Hypothalamus (tissue), 51 donors: ENCODE measurements at places on chromosomes 13 and 19.
A peak's percentile ranks its signal among the peaks of the same experiment; 100 is the strongest.

- no peak for DNase-seq
Measured at GRCh38 chr19:15328312-15328711, 4.0 kb downstream of the BRD4 start.

DNA sequence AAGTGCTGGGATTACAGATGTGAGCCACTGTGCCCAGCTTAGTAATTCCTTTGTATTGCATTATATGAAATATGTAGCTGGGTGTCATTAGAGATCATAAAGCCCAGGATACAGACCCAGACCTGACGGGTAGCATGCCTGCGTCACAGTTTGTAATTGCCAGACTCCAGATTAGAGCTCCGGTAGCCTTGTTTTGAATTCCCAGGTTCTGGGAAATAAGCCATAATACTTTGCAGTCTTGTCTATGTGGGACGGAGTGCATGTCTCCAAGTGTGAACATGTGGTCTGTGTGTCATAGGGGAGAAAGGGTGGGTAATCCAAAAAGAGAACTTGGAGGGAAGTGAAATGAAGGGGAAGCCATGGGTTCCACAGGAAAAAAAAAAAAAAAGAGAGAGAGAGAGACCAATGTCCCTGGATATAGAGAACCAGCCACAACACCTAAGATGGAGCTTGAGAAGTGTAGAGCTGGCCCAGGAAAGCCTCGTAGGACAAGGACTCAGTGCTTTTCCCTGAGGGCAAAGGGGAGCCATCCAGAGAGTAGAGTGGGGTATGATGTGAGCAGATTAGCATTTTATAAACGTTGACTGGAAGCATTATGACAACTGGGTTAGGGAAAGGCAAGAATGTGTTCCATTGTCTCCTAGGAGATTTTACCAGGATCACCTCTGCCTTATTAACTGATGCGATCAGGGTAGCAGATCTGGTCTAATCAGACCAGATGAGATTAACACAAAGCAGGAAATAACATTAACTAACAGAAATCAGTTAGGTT is 2.6 kb downstream of the ZSCAN4 start:
- no peak for DNase-seq

DNA sequence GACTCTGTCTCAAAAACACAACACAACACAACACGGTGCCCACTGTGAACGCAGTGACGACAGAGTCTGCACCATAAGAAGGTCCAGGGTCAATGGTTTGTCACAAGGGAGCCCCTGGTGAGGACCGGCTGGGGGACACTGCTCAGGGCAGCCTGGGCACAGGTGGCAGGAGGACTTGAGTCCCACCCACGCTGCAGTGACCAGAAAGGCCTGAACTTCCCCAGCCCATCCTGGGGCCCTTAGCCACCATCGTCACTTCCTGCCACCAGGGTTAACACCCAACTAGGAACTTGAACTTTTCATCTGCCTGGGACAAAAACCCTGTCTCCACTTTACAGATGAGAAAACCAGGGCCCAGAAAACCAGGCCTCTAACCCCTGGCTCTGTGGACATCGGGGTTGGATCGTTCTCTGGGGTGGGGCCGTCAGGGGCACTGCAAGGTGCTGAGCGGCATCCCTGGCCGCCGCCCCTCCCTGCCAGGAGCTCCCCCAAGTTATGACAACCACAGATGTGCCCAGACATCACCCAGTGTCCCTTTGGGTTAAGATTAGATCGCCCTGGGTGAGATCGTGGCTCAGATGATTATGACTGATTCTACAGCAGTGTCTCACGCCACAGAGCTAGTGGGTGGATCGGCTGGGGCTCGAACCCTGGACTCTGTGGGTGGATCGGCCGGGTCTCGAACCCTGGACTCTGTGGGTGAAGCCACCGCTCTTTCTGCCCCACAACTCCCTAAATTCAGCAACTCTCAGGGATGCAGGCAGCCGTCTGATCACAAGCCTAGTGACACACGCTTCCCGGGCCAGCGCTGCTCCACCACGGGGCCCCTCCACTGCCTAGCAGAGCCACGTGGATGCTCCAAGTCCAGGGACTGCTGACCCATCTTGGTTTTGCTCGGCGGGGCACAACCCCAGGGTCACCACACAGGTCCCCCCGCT is 14.0 kb downstream of the MOB3A start:
- DNase-seq: no peak

- DNase-seq: no peak
Measured at GRCh38 chr13:99681695-99682094, 180.4 kb downstream of the TM9SF2 start.

- no peak for DNase-seq
Measured at GRCh38 chr19:55602104-55603001, 2.3 kb downstream of the ZNF524 start.

- no peak for DNase-seq
Measured at GRCh38 chr13:60969656-60970055, 446.0 kb downstream of the PCDH20 start.

GRCh38 chr19:54312436-54313377 is at the start of gene LILRA5:
LILRA5 (minus strand) TSS chr19:54313166; CDS start chr19:54313019, 147 bp downstream.
- DNase-seq: no peak

GRCh38 chr13:39881887-39882286 is 226.4 kb downstream of the COG6 start:
- no peak for DNase-seq

GRCh38 chr13:48775804-48776203 is 122.1 kb downstream of the CYSLTR2 start:
- no peak for DNase-seq

DNA sequence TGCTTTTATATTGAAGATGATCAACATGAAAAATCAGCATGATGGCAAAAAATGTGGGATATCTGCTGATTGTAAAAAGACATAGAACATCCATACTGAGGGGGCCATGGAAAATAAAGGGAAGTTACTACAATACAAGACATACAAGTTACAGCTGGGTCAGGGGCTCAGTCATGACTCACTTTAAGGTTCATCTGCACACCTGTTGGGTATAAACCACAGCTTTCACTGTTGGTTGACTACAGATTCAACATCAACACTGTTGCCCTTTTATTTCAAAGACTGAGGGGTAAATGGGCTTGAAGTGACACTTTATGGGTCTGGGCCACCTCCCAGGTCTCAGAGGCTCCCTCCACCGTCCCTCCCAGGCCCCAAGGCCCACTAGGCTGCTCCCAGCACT is 98.1 kb upstream of the IRS2 start:
- DNase-seq: no peak

- DNase-seq: no peak
Measured at GRCh38 chr13:39811051-39811450, 155.6 kb downstream of the COG6 start.

GRCh38 chr19:16094360-16095070 is 17.2 kb upstream of the RAB8A start:
- DNase-seq: no peak

DNA sequence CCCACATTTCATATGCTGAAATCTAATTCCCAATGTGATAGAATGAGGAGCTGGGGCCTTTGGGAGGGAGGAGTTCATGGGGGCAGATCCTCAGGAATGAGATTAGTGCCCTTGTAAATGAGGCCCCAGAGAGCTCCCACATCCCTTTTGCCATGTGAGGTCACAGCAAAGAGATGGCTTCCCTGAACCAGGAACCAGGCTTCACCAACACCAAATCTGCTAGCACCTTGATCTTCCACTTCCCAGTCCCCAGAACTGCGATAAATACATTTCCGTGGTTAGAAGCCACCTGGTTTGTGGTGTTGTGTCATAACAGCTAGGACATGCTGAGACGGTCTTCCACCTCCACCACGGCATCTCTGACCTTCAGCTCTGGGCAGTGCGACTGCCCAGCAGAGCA is 62.1 kb downstream of the ING1 start:
- DNase-seq: no peak

GRCh38 chr19:35618857-35619256 is 6.3 kb downstream of the HAUS5 start:
- no peak for DNase-seq

- no peak for DNase-seq
Measured at GRCh38 chr13:78032132-78032531, 113.5 kb upstream of the EDNRB start.

DNA sequence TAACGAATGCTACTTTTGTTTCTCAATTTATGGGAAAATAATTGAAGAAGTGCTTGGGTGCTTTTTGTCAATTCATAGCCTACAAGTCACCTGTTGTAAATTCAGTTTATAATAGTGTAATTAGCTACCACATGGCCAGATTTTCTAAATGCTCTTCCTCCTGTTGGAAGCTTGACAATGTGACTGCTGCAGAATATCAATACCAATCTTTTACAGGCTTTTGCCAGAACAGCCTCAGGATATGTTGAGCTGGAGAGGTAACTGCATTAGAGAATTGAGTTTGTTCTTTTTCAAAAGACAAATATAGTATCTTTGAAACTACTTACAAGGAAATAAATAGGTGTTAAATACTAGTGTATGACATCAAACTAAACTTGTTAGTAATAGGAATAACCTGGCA is 277.8 kb downstream of the POU4F1 start:
- DNase-seq: no peak

GRCh38 chr19:43784241-43784980 is 3.6 kb upstream of the KCNN4 start:
- no peak for DNase-seq

DNA sequence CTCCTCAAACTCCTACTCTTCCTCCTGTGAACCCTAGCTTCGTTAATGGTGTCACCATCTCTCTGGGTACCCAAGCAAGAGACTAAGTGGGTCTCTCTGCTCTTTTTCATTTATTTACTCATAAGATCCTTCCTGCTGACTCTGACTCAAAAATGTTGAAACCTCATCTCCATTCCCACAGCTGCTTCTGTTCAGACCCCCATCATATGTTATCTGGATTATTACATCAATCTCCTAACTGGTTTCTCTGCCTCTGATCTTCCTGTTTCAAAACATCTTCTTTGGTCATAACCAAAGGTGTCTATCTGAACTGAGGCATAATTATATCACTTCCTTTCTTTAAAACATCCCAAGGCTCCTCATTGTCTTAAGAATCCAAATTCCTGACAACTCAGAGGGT is 2.0 kb upstream of the MEDAG start:
- DNase-seq: no peak

DNA sequence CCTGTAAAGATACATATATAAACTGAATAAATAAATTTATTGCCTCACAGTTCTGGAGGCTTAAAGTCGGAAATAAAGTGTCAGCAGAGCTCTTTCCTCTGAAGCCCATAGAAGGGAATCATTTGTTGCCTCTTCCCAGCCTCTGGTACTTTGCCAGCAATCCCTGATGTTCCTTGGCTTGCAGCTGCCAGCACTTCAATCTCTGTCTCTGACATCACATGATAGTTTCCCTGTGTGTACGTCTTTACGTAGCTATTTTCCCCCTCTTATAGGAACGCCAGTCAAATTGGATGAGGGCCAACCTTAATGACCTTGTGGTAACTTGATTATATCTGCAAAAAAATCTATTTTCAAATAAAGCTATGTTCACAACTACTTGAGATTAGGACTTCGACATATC is 250.9 kb downstream of the LIG4 start:
- no peak for DNase-seq

- no peak for DNase-seq
Measured at GRCh38 chr19:46453661-46454060, 17.7 kb downstream of the PNMA8A start.

DNA sequence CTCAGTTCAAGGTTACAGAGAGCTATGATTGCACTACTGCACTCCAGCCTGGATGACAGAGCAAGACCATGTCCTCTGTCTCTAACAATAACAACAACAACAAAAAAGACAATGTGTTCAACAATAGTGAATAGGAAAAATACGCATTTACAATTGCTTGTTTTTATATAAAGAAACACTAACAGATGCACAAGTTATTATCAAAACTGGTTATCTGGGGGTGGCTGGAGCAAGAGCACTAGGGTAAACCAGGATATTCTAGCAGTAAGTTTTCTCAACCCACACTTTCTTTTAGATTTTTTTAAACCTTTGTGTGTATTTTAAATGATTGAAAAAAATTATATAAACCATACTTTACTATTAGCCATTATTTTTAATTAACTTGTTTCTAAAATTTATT is 33.1 kb downstream of the ZNF44 start:
- no peak for DNase-seq

- DNase-seq: peak; percentile 15
Measured at GRCh38 chr19:51422053-51422448, 4.6 kb upstream of the SIGLEC10 start.

DNA sequence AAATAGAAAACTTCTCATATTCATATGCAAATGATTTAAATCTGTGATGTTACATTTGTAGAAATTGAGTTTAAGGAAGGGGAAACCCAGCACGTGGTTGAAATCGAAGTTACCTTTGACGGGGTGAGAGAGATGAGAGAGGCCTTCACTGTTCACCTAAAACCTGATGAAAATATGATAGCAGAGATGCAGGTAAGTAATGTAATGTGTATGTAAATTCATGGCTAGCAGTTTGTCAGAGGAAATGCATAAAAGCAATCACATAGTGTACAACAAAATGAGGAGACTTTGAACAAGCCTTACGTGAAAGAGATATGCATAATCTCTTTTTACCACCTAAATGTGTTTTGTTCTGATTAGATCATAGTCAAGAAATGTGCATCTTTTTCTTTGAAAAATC is 134.6 kb downstream of the STOML3 start:
- DNase-seq: no peak

GRCh38 chr19:43780706-43781525 is at the start of gene KCNN4:
KCNN4 (minus strand) TSS chr19:43780973; CDS start chr19:43780861, 112 bp downstream.
- DNase-seq: no peak

DNA sequence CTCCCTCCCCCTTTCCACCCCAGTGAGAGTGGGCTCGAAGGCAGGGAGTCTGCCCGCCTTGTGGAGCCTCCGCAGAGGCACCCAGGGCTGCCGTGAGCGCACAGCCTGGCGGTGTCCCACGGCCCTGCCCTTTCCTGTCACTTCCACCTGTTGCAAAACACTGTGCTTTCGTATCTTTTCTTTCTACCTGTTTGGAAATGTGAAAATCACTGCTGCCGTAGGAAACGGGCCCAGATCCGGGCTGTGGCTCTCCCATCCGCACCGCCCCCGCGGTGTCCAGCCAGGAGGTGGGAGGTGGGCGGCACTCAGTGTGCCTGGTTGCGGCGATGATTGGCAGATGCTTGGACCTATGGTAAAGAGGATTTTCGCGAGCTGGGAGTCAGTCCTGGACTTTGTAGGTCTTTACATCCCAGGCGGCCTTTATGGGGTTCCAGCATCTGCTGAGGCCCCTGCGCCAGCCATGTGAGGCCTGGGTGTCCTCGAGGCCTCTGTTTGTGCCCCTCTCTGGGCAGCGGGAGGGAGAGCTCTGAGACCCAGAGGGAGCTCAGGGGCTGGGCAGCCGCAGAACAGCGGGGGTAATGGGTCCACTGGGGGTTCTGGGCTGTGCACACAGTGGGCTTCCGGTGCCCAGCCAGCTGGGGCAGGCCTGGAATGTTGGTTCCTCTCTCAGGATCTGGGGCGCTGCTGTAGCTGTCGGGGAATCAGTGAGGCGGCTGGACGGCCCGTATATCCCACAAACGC is 6.1 kb downstream of the STK11 start:
- DNase-seq: no peak

GRCh38 chr19:41887711-41888382 is 4.9 kb downstream of the ARHGEF1 start:
- DNase-seq: peak; percentile 35

DNA sequence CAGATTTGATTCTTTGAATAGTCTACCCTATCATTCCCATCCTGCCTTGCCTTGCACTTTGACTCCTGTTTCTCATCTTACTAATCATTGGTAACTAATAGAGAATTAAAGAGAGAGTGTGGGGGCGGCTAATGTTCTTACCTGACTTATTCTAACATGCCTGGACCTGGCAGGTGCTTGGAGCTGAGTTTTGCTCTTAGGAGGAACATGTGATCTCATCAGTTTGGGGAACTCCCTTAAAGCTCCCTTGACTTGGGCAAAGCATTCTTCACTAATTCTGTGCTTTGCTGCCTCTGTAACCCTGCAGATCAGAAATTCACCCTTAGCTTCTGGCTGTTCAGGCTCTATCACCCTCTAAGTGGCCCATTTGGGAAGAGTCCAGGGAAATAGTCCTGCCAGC is 861.1 kb downstream of the GPC5 start:
- no peak for DNase-seq

- no peak for DNase-seq
Measured at GRCh38 chr13:59587030-59587429, 576.7 kb downstream of the DIAPH3 start.
